Uterus (tissue), 4 donors: ENCODE measurements at places on chromosomes 7 and 10. TPM values are rescaled to one million over a fixed set of nuclear protein-coding genes. Genes with fewer than 3 reads are reported as not detected.

Gene LEP
- not detected for total RNA-seq

- peak; percentile 91 for DNase-seq
Measured at GRCh38 chr10:84424731-84425167, 96.4 kb downstream of the CCSER2 start.

DNA sequence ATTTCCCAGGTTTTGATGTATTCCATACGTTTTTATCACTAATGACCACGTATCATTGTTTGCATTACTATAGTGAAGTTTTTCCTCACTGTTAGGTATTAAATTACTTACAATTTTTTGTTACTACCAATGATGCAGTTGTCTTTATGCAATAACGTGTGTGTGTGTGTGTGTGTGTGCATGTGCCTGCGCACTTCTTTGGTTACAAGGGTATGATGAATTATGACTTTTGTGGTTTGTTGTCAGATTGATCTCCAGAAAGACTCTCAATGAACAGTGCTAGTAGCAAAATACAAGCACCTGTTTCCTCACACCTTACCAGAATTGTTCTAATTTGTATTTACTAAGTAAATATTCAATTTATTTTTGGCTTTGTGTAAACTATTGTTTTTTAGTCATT is 51.5 kb downstream of the MCMBP start:
- DNase-seq: no peak

DNA sequence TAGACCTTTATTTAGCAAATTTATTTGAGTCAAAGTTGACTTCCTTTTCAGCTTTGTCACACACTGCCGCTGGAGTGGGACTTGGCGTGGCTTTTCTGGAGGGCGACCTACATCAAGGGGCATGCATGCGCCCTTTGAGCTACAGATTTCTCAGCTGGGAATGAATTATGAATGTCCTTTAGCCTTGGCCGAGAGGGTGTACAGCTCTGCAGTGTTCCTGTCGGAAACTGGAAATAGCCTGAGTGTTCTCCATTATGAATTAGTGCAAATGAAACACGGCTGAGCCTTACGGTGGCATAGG is 79.7 kb downstream of the GLRX3 start:
- DNase-seq: no peak

GRCh38 chr10:20237586-20237985 is 421.4 kb downstream of the PLXDC2 start:
- DNase-seq: no peak

DNA sequence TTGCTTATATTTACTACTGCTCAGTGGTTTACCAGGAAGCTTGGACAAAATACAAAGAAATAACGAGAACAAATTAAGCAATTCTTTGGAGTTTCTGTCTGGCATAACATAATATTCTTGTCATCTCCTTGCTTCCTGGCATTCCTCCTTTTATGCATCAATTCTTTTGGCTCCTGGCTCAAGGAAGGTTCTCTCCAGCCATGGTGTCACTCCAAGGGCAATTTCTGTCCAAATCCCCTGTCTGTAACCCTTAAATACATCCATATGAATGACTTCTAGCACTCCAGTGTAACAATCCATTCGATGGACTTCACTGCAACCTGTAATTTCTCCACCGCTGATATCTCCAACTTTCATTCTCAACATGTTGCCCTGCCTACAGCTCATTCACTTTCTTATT is 617.7 kb upstream of the ANKRD30A start:
- DNase-seq: no peak

Gene SEC31B
- total RNA-seq: 7.6 TPM
